ENCODE measurements at places on chromosomes 2 and 18. TPM values are rescaled to one million over a fixed set of nuclear protein-coding genes. Genes with fewer than 3 reads are reported as not detected.

The WNT6 gene
- 26.1 TPM for total RNA-seq

DNA sequence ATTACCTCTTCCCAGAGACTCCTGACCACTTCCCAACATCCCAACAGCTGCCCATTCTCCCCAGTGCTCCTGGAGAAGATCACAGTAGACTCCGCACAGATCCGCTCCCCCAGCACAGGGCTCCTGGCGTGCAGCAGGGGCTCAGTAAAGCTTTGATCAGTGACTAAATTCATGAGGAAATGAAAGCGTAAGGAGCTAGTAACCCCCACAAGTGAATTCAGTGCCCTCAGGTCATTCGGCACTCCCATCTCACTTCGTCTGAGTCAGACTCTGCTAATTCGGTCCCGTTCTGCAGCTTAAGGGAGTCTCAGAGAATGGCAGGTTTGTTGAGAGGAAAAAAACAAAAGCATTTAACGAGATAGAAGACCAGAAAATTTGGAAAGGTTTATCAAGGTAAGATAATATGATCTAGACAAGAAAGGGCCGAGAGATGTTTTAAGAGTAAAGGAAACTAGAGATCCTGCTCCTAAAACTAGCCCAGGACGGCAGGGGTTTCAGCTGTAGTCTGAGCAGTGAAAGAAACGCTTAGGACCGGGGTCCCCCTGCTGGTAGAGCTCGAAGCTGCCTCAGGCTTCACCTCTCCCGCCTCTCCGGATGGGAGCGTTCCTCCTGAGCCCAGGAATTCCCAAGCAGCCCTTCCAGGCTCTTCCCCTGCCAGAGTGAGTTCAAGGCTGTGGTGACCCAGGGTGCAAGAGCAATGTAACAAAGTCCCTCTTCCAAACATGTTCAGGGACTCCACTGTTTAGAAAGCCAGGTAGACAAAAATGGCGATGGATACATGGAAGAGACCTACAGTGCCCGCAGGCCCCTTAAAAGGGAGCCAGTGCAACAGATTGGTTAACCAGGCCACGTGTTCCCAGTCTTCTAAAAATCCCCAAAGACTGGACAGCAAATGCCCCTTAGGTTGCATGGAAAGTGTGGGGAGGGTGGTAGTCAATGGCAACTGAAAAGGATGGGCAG is 127.3 kb downstream of the DNER start:
- H3K27me3 ChIP-seq, result no peaks in the 10 kb centered on the region
- no peaks in the 10 kb centered on the region for H3K4me1 ChIP-seq
- H3K4me3 ChIP-seq, result no peak overlapping the region
- no peak overlapping the region for H3K27ac ChIP-seq

GRCh38 chr2:134253804-134254203 is at the start of gene MGAT5:
Gene MGAT5, plus strand, starts transcription at chr2:134254072. Its CDS starts 332 bp downstream, at chr2:134254404.
- no peak for DNase-seq
- H3K4me1 ChIP-seq, result peaks cover 57% of the 10 kb centered on the region
- no peaks in the 10 kb centered on the region for H3K36me3 ChIP-seq
- H3K27me3 ChIP-seq, result no peaks in the 10 kb centered on the region
- H3K4me3 ChIP-seq, result no peak within 1 kb of the TSS

- no peak for DNase-seq
- no peaks in the 10 kb centered on the region for H3K36me3 ChIP-seq
- peak overlapping the region; percentile 88 for H3K27ac ChIP-seq
- H3K4me1 ChIP-seq, result peaks cover 10% of the 10 kb centered on the region
- peak overlapping the region; percentile 47 for H3K4me3 ChIP-seq
- no peaks in the 10 kb centered on the region for H3K27me3 ChIP-seq
These were observed 47.1 kb upstream of the SELENOI start for GRCh38 chr2:26298638-26299393.

DNA sequence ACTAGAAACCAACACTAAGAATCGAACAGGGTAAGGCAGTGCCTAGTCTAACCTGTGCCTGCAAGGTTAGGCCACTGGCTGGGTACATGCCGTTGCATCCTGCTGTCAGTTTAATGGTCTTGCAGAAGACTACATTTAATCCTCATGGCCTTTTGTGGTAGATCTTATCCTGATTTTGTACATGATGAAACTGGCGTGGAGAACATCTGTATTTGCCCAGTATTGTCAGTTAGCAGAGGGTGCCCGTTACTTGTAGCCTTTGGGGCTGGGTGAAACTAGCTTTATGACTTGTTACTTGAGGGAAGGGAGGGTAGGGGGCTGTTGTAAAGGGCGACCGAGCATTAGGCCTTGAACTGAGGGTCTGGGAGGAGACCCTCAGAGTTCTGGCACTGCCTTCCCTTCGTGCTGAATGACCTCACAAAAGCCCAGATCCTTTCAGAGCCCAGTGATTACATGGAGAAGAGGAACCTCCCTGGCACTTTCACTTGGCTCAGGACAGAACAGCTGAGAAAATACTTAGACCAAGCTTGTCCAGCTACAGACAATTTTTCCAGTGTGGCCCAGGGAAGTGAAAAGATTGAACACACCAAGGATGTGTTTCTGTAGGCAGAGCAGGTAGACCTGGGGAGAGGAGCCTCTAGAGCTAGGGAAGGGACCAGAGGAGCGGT is 19.5 kb downstream of the SLC20A1 start:
- no peak for DNase-seq
- no peak overlapping the region for H3K4me3 ChIP-seq
- no peaks in the 10 kb centered on the region for H3K27me3 ChIP-seq
- no peak overlapping the region for H3K27ac ChIP-seq
- no peaks in the 10 kb centered on the region for H3K4me1 ChIP-seq

GRCh38 chr2:58515827-58516573 is 274.9 kb upstream of the FANCL start:
- H3K27ac ChIP-seq, result no peak overlapping the region
- H3K4me3 ChIP-seq, result no peak overlapping the region
- DNase-seq, result no peak
- no peaks in the 10 kb centered on the region for H3K27me3 ChIP-seq

DNA sequence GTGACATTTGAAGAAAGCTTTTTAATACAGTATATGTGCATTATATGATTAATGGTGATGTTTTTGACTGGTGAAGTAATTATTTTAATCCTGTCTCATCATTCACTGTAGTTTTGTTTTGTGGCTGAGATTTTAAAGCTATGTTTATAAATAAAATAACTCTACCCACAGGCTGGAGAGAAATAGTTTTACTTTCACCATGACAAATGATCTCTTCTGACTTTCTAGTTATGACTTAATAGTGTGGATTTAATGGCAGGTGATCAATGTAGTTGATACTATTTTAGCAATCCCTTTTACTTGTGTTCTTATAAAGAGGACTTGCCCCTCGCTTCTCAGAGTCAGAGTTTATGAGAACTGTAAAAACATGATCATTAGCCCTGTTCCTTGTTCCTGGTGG is 289.5 kb upstream of the SIX3 start:
- H3K4me1 ChIP-seq, result no peaks in the 10 kb centered on the region
- no peaks in the 10 kb centered on the region for H3K27me3 ChIP-seq
- DNase-seq, result no peak
- no peak overlapping the region for H3K4me3 ChIP-seq

DNA sequence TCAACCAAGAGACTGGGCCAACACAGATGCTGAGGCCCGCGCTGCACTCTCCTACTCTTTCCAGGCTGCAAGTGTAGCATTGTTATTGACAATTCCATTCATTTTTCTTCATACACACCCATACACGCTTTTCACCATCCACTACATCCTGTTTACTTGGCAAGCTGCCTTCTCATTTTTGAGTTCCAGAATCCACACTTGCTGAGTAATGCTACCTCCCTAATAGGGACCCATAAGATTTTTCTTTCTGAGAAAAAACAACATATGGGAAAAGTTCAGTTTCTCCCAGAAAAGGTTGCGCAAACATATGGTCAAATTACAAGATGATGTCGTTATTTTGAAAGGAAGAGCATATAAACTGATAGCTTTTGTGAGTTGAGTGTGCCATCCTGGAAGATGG is 3.3 kb upstream of the NETO1 start:
- H3K4me3 ChIP-seq, result no peak overlapping the region
- peaks cover 25% of the 10 kb centered on the region for H3K27me3 ChIP-seq
- no peaks in the 10 kb centered on the region for H3K4me1 ChIP-seq
- no peak for DNase-seq

DNA sequence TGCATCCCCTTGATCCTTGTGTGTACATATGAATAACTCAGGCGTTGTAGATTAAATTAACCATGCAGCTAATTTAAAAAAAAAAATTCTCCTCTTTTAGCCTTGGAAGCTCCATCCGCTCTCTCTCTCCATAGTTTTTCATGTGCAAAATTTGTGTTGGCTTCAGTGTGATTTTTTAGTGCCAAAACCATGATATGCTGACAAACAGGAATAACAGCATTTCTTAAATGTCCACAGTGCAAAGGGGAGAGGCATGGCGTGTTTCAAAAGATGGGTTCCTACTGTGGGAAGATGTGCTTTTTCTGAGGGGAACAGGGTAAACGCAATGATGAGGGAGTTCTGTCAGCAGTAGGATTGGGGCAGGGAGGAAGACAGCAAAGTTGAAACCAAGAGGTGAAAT is 247.0 kb downstream of the ICOS start:
- H3K27me3 ChIP-seq, result no peaks in the 10 kb centered on the region
- H3K4me3 ChIP-seq, result no peak overlapping the region
- no peaks in the 10 kb centered on the region for H3K4me1 ChIP-seq
- H3K27ac ChIP-seq, result no peak overlapping the region

DNA sequence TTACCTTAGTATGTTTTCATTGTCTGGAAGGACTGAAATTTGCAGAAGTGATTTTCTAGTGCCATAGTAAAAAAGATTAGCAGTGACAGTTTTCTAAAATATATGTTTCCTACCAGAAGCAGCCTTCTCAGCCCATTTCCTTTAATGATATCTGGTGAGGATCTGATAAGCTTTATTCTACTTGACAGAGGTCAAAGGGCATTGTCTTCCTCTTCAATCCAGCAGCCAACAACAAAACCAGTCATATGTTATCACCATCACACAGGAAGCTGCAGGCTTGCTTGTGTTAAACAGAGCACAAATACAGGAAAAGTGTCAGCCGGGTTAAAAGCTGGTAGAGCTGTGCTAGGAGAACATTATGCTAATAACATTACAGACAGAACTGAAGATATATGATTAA is 35.6 kb upstream of the ZSWIM2 start:
- no peak overlapping the region for H3K4me3 ChIP-seq
- no peak for DNase-seq
- H3K27me3 ChIP-seq, result no peaks in the 10 kb centered on the region
- H3K27ac ChIP-seq, result no peak overlapping the region
- peaks cover 33% of the 10 kb centered on the region for H3K4me1 ChIP-seq

DNA sequence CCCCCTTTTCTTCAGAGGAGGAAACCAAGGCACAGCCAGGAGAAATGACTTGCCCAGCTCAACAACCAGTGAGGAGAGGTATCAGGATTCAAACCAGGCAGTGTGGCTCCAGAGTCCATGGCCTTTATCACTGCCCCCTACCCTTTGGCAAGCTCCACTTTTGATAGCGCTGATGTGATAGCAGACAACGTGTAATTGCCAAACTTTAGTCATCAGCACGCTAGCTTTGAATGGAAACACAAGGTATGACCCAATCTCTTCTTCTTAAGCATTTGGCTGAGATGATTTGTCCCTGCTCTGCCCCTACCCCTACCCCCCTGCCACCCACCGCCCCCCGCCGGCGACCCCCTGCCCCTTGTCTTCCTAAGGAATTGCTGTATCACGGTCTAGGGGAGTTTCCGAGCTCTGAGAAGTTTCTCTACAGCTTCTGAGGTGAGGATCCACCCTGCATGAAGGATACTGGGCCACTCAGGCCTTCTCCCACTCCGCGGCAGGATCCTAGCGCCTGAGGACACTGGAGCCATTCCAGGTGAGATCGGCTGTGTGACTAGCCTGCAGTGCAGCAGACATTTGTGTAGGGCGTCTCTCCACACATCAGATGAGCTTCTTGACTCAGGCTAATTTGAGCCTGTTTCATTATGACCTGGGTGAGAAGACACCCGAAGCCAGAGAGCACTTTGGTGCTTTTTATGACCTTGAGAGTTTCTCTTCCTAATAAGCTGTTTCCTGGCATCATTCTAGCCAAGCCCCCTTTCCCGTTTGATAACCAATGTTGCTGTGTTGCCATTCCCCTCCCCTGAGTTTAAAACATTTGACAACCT is 75.1 kb upstream of the MAP4K4 start:
- no peak overlapping the region for H3K27ac ChIP-seq
- no peaks in the 10 kb centered on the region for H3K27me3 ChIP-seq
- no peak overlapping the region for H3K4me3 ChIP-seq
- H3K4me1 ChIP-seq, result no peaks in the 10 kb centered on the region
- no peak for DNase-seq
- no peaks in the 10 kb centered on the region for H3K36me3 ChIP-seq

DNA sequence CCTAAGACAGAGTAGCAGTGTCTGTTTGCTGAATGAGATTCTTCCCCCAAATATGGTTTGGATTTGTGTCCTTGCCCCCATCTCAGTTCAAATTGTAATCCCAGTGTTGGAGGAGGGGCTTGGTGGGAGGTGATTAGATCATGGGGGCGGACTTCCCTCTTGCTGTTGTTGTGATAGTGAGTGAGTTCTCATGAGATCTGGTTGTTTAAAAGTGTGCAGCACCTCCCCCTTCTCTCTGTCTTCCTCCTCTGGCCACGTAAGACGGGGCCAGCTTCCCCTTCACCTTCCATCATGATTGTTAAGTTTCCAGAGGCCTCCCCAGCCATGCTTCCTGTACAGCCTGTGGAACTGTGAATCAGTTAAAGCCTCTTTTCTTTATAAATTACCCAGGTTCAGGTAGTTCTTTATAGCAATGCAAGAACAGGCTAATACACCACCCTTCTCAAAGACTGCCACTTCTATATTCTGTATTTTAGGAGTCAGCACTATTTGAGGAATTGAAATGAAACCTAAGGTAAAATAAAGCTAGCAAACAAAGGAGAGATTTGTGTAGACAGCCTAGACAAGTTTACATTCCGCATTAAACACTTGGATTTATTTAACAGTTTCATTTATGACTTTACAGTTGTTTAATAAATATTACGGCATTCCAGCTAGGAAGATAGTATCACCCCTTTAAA is 21.6 kb downstream of the FBXO36 start:
- no peaks in the 10 kb centered on the region for H3K36me3 ChIP-seq
- no peaks in the 10 kb centered on the region for H3K4me1 ChIP-seq
- H3K4me3 ChIP-seq, result no peak overlapping the region
- H3K27ac ChIP-seq, result no peak overlapping the region
- DNase-seq, result no peak

DNA sequence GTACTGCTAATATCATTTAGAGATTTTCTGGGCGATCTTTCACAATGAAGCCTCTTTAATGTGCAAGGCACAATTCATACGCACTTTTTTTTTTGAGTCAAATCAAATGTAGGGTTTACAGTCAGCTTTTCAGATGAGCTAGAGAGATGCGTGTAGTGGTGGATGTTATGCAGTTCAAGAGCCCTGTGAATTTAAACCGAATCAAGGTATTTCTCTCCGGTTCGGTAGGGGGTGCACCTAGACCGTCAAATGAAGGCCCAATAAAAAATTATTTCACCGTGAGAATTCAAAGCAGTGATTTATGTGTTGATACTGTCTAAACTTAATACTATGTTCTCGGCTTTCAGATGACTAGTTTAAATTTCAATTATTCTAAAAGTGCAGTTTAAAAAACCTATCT is 1.1 kb downstream of the PTH2R start:
- DNase-seq, result no peak
- no peak overlapping the region for H3K27ac ChIP-seq
- H3K4me3 ChIP-seq, result no peak overlapping the region
- H3K36me3 ChIP-seq, result no peaks in the 10 kb centered on the region
- peaks cover 34% of the 10 kb centered on the region for H3K27me3 ChIP-seq

GRCh38 chr2:101974663-101975062 is 17.1 kb upstream of the IL1R2 start:
- H3K4me3 ChIP-seq, result no peak overlapping the region
- H3K36me3 ChIP-seq, result no peaks in the 10 kb centered on the region
- no peak overlapping the region for H3K27ac ChIP-seq
- DNase-seq, result no peak
- no peaks in the 10 kb centered on the region for H3K27me3 ChIP-seq

- H3K27me3 ChIP-seq, result no peaks in the 10 kb centered on the region
- DNase-seq, result no peak
- H3K4me1 ChIP-seq, result no peaks in the 10 kb centered on the region
- H3K27ac ChIP-seq, result no peak overlapping the region
- H3K36me3 ChIP-seq, result no peaks in the 10 kb centered on the region
- no peak overlapping the region for H3K4me3 ChIP-seq
These were observed 164.9 kb downstream of the INHBB start for GRCh38 chr2:120510751-120511395.
